ENCODE measurements at places on chromosomes 2 and 18. TPM values are rescaled to one million over a fixed set of nuclear protein-coding genes. Genes with fewer than 3 reads are reported as not detected.

Gene SP110
- 15.3 TPM for total RNA-seq

Gene DSEL
- 157 TPM for total RNA-seq

Gene CPLX4
- total RNA-seq, result not detected

Gene SPDYA
- 0.59 TPM for total RNA-seq

Gene CNDP1
- not detected for total RNA-seq

Gene FZD7
- 64.8 TPM for total RNA-seq

Gene CRYGD
- total RNA-seq, result not detected

Gene TTN
- total RNA-seq, result under 0.01 TPM

Gene GREB1
- total RNA-seq, result 1.1 TPM

Gene RANBP2
- 74.9 TPM for total RNA-seq

Gene CIB4
- total RNA-seq, result not detected

Gene VSNL1
- total RNA-seq, result 0.36 TPM

Gene TBR1
- not detected for total RNA-seq

GRCh38 chr2:175057078-175057685, 52.0 kb upstream of the CHN1 start:
- no peak for DNase-seq

DNA sequence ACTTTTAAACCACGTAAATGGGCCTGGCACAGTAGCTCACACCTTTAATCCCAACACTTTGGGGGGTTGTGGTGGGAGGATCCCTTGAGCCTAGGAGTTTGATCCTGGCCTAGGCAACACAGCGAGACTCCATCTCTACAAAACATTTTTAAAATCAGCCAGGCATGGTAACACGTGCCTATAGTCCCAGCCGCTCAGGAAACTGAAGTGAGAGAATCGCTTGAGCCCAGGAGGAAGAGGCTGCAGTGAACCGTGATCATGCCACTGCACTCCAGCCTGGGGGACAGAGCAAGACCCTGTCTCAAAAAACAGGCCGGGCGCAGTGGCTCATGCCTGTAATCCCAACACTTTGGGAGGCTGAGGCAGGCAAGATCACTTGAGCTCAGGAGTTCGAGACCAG, 12.2 kb downstream of the ROCK1 start:
- no peak for DNase-seq

- no peak for DNase-seq
Measured at GRCh38 chr2:33205693-33206434, 259.1 kb downstream of the LTBP1 start.

DNA sequence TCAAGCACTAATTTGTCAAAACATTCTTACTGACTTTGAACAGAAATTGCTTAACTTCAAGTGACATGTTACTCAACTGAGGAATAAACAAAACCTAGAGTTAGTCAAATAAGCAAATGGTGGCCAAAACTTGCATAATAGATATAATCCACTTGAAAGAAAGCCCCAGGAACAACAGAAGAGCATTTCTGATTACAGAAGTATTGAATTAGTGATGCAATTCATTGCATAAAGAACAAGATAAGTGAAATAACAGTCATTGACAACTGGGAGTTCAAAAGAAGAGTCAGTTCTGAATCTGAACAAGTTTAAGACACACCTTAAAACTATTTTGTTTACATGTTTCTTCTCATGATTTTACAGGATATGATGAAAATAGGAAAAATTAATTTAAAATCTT, 30.8 kb downstream of the COBLL1 start:
- no peak for DNase-seq

- no peak for DNase-seq
Measured at GRCh38 chr18:34039201-34039600, 185.5 kb downstream of the NOL4 start.

DNA sequence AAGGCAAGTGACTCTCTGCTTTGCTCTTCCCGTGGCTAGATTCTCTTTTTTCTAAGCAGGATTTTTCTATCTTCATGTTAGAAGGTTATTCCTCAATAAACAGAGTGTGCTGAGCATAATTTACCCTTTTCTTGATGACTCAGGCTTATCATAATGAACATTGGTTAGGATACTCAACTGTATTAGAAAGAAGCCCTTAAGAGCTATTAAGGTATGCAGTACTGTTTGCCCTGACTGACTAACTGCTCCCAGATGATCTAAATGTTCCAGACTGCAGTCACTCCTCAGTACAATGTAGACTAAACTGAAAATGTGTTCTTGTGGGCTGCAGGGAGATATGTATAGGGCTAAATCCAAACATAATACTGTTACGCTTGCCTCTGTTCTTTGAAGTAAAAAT, 687.8 kb downstream of the NUP35 start:
- DNase-seq, result no peak

DNA sequence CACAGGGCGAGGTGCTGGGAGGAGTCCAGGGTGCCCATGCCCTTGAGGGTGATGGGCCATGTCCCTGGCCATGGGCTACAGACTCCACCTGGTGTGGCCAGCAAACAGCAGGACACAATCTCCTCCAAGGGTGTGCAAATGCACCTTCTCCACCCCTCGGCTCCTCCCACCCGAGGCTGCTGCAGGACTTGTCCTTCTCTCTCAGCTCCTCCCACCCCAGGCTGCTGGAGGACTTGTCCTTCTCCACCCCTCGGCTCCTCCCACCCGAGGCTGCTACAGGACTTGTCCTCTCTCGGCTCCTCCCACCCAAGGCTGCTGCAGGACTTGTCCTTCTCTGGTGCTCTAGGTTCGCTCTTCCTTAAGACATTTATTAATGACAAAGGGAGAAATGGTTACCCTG, 57.3 kb upstream of the SNTG2 start:
- peak; percentile 77 for DNase-seq

- no peak for DNase-seq
Measured at GRCh38 chr2:128670066-128670465, 351.4 kb upstream of the HS6ST1 start.

DNA sequence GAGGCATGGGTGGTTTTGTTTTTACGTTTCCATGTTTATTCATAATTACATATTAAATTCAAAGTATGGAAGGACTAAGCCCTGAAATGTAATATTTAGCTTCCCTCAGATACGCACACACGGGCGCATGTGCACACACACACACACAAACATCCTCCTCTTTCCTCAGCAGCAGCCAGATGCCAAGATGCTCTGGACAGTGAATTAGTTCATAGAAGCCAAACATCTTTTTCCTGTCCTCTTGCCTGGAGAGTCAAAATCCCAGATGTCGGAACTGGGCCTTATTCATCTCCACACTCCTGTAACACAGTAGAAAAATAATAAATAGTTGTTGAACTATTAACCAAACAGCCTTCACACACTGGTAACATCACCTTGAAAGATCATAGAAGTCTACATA, 273.1 kb downstream of the SP3 start:
- no peak for DNase-seq

- DNase-seq, result no peak
Measured at GRCh38 chr18:57655740-57656139, 34.1 kb upstream of the NARS1 start.

DNA sequence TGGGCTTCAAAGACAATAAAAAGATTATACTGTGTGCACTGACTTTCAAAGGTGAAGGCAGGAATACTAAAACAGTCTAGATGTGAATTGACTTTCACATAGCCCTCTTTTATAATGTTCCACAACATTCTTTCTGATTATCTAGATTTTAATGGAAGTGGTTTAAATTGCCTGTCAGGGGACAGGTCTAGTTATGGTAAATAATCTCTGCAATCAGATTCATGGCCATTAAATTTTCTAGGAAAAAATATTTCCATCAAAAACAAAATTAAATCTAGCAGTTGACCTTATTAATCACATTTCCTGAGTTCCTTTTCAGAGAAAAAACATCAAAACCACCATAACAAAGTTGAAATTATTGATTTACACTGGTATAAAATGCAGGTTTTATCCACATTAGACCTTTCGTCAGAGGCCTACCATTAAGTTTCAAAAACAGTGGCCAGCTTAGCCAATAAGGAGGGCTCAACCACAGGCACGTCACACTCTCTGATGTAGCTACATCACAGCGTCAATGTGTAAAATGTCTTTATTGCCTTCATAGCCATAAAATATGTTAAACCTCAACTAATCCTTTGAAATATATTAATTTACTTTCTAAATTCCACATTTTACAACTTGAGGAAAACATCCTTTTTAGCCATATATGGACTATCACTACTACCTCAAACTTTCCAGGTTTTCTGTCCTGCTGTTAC, 79.4 kb downstream of the NOL10 start:
- no peak for DNase-seq

- DNase-seq, result no peak
Measured at GRCh38 chr2:154433010-154433409, 265.5 kb upstream of the KCNJ3 start.

DNA sequence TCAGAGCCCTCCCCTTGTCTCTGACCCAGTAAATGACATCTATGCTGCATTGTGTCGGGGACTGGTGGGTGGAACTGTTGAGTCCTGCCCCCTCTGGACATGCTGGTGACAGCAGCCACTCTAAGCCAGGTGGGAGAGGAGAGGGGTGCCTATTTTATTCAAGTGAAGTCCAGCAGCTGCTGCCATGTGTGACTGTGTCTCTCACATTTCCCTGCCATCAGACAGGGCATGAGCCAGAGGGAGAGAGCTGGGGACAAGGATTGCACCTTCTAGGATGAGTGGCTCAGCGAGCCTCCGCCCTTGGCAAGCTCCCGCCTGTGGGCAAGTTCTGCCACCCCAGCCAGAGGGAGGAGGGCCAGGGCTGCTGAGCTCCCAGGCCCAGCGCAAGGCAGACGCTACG, 13.7 kb downstream of the NGEF start:
- no peak for DNase-seq

DNA sequence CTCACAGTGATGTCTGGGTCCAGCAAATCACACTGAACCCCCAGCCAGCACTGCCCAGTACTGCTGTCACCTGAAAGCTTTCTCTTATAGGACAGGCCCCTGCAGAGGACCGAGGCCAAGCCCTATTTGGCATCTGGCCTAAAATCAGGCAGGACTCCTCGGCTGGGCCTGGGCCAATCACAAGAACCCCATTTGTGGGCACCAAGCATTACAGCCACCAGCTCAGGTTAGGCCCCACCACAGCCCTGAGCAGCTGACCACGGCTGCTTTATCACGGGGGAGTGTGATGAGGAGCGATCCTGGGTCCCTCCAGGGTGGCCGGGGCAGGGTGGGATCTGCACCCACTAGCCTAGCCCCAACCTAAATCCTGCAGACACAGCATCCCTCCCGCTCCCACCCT, 8.2 kb downstream of the BIN1 start:
- peak; percentile 57 for DNase-seq

- no peak for DNase-seq
Measured at GRCh38 chr2:234672498-234673150, 175.7 kb upstream of the ARL4C start.

DNA sequence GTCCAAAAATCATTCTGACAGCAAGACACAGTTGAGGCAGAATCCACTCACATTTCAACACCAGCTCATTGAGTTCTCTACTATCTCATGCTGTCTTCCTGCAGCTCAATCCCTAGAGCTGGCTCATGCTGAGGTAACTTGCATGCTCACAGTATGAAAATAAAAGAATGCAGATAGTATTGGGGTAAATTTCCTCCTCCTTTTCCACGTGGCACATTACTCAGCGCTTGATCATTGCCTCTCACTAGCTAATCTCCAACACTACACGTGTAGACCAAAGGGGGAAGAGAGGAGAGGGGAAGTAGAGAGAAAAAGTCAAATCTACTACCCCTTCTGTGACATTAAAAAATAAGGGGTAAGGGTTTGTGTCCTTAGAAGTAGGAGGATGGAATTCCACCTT, 300.6 kb downstream of the AFF3 start:
- DNase-seq, result peak; percentile 83

- no peak for DNase-seq
Measured at GRCh38 chr2:136207030-136207623, 89.2 kb upstream of the CXCR4 start.
